A673 (cell line): ENCODE measurements at places on chromosomes 3 and 15. TPM values are rescaled to one million over a fixed set of nuclear protein-coding genes. Genes with fewer than 3 reads are reported as not detected.

DNA sequence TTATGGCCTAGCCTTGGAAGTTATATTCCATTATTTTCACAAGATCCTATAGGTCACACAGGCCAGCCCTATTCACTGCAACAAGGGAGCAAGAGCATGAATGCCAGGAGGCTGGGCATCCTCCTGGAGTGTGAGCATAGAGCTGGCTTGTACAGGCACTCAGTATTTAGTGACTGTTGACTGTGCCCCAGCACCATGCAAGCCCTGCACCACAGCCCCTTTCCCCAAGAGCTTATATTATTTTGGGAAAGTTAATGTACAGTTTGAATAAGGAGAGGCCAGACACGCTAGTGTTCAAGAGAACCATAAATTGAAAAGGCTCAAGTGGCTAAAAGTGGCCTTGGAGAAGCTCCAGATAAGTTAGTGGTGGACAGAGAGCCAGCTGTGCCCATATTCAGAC lies 32.3 kb upstream of the TSEN2 start:
- DNase-seq: no peak

DNA sequence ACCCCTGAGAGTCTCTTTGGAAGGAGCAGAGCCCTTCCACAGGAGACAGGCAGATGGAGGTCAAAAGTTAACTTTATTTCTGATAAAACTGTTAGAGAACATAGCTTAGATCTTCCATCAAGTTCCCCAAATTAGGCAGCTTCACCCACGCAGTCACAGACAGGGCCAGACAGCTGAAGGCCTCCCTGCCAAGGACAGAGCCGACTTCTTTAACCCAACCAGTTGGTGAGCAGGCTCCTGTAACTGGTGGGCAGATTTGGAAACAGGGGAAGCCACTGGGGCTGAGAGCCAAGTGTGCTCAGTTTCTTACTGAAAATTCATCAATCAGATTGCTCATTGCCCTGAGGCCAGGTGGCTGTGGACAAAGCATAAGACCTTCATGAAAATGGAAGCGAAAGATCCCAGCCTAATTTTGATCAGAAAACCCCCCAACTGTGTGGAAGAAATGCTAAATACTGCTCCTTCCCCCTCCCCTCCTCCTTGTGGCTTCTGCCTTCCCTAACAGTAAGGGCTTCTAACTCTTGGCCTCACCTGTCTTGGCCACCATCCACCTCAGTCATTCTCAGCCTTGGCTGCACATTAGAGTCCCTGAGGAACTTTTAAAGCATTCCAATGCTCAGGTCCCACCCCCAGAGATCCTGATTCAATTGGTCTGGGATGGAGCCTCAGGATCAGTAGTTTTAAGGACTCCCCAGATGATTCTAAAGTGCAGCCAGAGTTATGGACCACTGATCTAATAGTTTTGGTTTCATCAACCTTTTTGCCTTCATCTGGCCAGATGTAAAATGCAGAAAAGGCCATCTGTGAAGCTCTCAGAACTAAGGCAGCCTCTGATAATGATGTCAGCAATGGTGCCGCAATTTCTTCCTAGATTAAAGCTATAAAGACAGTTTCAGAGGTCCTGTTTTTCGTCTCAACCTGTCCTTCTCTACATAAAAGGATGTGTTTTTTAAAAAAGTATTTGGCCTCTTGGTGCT lies 11.5 kb downstream of the CLRN1 start:
- DNase-seq: no peak

DNA sequence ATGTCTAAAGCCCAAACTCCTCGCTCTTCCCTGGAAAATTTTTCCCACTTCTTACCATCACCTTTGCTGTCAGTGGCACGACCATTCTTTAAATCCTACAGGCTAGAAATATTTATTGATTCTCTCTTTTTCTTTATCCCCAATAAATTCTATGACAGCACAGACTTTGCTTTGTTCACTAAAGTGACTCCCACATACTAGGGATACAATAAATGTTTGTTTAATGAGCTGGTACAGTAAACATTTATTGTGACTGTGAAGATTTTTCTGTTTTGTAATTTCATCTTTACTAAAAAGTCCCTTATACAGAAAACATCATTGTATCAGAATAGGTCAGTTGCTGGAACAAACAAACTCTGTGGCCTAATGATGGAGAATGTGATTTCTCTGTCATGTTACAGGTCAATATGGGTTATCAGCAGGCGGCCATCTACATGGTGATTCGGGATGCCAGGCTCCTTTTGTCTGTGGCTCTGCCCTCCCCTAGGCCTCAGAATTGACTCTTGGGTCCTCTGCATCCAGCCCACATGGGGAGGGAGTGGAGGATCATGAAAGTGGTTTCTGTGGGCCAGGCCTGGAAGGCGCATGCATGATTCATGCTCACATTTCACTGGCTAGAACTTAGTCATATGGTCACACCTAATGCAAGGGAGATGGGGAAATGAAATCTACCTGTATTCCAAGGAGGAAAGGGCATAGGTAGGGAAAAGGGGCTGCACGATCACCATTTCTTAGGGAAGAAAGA lies 22.7 kb upstream of the KNG1 start:
- DNase-seq: no peak

The ITIH4 gene
- total RNA-seq: 1.7 and 3.4 TPM in 2 replicates

DNA sequence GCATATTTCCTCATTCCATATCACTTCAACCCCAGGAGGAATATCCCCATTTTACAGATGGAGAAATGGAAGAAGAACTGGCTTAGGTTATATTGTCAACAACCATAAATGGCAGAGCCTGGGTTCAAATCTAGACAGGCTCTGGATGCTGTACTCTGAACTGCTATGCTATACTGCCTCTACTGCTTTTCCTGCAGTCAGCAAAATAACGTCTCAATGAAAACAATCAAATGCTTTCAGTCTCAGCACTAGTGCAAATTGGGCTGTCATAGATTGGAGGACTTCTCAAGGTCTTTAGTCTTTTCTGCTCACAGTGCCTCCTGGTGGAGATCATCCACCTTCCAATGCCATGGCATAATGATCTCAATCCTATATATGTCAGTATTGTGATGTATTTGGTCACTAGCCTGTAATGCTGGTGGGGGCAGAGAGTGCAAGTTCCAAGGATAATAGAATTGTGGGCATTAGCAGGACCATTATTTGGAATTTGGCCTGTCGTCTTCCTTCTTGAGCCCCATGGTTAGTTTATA lies 285.0 kb downstream of the CLSTN2 start:
- peak; percentile 21 for DNase-seq
